HEK293T (cell line): ENCODE measurements at places on chromosomes 13 and 19.

- DNase-seq, result peak; percentile 7
Measured at GRCh38 chr13:112213467-112214255, 146.7 kb downstream of the SOX1 start.

GRCh38 chr19:39543477-39543857 is 3.5 kb upstream of the EID2 start:
- no peak for DNase-seq

- no peak for DNase-seq
Measured at GRCh38 chr13:113783200-113783881, 24.3 kb downstream of the TMEM255B start.

- DNase-seq, result peak; percentile 44
Measured at GRCh38 chr19:4575267-4576015, 16.0 kb upstream of the SEMA6B start.

DNA sequence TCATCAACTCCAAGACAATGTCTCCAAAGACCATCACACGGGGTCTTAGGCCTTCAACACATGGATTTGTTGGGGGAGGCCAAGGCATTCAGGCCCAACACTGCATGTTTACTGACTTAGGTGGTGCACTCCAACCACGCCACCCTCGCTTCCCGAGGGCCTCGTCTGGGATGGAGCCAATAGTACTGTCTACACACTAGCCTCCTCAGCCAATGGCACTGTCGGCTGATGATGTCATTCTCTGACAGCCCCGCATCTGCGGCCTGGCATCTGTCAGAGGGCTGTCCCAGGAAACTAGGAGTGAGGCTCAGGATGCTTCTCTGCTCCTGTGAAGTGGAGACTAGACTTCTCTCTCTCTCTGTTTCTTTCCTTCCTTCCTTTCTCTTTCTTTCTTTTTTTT is 96.6 kb downstream of the TEX26 start:
- no peak for DNase-seq

DNA sequence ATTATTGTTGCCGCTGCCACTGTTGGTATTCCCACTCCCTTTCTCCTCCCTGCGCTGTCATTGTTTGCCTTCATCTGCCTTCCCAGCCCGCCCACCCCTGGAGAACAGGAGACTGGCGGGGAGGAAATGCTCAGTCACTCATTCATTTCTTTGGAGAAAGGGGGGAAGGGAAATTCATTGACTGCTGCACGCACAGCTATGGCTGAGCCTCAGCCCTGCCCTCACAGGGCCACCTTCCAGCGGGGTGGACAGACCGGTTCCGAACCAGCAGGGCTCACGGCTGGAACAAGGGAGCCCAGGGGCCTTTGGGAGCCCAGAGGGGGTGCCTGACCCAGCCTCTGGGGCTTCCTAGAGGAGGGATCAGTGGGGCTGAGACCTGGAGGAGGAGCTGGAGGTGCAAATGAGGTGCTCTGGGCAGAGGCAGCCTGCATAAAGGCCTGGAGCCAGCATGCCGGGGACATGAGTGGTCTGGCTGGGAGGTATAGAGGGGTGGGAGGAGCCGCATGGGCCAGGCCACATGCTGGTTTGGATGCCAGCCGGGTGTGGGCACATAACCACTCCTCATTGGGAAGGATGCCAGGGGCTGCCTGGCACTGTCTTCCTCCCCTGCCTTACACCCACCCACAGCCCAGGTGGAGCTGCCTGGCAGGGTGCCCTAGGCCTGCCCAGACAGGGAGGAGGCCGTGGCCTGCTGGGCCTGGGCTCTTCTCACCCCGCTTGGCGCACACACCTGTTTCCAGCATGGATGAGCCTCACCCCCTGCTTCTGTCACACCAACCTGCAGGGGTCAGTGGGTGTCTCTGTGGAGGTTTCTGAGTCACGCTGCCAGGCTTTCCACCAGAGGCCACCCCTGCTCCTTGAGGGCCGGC is 26.8 kb downstream of the PPP5C start:
- DNase-seq, result no peak

DNA sequence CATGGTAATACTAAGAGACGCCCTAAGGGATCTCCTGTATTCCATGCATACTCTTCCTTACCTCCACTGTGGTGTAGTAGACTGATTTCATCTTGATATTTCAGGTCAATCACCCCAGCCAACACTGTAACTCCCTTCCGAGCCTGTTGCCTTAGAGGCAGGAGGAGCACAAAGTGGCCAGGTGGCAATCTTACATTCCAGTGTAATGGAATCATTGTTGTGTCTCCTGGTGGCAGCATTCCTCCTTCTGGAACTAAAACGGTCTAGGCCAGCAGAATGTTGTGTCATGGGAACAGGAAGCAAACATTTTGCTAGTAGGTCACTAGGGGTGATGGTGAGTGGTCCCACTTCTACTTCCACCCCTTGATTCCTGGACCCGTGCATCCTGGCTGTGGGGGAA is 405.7 kb upstream of the SLC10A2 start:
- DNase-seq, result no peak

GRCh38 chr13:113596321-113597200 is 12.0 kb downstream of the TFDP1 start:
- no peak for DNase-seq

DNA sequence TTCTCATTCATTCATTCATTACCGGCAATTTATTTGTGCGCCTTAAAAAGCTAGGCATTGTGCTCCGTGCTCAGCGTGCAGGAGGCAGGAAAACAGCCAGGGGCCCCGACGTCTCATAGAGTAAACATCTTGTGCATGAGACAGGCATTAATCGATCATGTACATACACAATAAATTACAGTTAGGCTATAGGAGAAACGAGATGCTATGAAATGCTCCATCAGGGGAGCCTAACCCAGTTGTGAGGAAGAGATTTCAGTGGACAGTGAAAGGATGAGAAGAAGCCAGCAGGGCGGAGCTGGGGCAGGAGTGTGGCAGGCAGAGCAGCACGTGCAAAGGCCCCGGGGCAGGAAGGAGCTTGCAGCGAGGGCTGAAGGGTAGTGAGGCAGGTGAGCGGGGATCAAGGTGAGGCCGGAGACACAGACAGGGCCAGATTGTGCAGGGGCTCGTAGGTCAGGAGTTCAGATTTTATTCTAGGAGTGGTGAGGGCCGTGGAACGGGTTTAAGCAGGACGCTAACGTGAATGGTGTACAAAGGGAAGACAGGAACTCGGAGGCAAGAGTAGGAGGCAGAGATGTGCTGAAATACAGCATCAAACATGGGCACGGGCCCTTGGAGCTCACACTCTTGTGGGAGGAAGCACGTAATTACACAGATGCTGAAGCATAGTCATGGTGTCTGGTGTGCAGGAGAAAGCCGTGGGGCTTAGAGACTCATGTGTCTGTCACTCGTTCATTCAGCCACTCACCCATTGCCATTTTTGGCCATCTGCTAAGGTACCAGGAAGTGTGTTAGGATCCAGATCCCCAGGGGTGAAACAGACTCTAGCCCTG is 7.8 kb upstream of the CACNG6 start:
- no peak for DNase-seq

DNA sequence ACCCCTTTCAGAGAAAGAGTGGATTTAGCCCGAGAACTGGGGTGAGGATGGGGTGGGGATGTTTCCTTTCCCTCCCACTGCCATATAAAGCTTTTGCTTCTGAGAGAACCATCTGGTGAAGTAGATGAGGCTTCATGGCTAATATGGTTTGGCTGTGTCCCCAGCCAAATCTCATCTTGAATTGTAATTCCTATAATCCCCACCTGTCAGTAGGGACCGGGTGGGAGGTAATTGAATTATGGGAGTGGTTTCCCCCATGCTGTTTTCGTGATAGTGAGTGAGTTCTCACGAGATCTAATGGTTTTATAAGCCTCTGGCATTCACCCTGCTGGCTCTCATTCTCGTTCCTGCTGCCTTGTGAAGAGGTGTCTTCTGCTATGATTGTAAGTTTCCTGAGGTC is 270.9 kb downstream of the LMO7 start:
- no peak for DNase-seq

DNA sequence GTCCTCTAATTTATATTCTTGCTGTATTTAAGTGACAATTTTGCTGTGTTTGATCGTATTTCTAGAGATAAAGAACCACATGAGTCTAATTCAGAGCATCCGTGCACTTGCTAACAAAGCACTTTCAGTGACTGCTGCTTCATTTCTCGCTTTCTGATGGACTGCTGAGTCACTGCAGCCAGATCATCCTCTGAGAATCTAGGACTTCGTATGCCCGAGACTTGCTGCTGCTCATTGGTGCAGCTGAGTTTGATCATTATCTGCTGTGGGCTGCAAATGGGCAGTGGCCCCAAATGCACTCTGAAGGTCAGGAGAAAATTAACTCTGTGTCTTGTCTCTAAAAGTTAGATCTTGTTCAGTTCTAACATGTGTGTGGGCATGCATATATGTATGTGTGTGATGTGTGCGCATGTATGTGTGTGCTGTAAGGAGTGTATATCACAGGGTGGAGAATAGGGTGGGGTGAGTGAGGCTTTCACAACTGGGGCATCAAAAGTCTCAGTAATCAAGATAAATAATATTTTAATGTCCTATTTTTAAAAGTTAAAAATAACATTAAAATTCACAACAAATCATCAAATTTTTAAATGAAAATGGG is 342.6 kb downstream of the MTUS2 start:
- no peak for DNase-seq

- no peak for DNase-seq
Measured at GRCh38 chr19:41328157-41328841, 18.3 kb downstream of the CCDC97 start.

DNA sequence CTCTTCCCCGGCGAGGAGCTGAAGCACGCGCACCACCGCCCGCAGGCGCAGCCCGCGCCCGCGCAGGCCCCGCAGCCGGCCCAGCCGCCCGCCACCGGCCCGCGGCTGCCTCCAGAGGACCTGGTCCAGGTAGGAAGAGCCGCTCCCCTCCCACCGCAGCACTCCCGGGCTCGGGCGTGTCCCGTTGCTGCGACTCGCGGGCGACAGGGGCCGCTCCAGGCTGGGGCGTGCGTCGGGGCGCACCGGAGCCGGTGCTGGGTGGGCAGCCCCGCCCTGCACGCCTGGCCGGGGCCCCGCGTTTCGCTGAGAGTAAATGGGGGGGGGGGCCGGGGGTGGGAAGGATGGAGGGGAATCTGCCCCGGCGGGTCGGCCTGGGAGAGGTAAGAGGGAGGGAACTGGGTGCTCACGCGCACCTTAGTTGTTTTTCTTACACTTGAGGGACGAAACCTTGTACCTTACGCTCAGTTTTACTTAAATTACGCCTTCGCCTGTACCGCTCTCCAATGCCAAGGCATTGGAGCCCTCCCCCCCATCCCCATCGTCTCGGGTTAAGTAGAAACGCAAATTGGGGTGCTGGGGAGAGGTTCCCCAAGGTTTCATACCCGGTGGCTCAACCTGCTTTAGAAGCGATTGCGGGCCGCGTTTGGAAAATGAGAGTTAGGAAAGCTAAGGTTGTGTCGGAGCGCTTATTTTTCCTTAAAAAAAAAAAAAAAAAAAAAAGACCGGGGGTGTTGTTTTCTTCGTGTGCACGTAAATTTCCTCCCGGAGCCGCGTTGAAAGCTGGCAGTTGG is 850 bp downstream of the KLF5 start:
- peak; percentile 81 for DNase-seq

DNA sequence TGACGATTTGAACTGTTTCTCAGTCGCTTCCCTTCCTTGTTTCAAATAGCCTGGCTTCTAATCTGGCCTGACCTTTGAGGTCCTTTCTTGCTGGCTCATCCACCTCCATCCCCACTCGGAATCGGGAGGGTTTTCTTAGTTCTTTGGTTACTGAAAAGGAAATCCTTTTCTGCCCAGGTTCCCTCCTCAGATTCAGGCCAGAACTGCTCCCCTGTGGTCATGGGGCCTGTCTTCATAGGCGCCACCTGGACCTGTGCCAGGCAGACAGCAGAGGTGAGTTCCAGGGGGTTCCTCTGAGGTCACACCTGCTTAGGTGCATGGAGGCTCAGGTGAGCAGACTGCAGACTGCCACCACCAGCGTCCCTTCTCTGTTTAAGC is 62.4 kb downstream of the AKAP11 start:
- DNase-seq, result no peak

DNA sequence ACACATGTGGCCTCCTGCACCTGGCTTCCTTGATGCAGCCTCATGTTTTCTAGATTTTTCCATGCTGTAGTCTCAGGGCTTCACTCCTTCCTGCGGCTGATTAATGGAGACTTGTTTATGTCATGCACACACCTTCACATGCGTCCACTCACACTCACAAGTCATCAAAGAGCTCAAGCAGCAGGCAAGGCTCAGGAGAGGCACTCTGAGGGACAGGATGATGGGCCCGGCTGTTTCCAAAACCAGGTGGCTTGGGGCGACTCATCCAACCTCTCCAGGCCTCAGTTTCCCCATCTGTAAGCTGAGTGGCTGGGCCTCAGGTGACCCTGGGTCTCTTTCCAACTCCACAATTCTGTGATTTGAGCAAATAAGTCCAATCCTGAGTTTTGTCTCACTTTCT is 36.9 kb downstream of the RASA3 start:
- DNase-seq, result no peak

DNA sequence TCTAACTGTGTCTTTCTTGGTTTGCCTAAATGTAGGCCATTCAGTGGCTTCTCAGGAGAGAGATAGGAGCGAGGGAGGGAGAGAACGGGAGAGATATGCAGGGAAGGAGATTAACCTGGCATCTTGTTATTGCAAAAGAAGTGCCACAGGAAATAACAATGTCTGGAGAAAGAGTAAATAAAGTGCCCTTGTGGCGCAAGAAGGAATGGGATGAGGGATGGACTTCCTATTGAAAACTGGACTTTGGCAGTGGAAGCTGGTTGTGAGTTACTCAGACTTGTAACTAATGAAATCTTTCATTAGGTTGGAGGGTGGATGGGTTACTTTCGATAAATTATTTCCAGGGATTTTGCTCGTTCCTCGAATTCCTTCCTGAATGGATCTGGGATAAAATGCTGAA is 136.1 kb downstream of the LACC1 start:
- no peak for DNase-seq

DNA sequence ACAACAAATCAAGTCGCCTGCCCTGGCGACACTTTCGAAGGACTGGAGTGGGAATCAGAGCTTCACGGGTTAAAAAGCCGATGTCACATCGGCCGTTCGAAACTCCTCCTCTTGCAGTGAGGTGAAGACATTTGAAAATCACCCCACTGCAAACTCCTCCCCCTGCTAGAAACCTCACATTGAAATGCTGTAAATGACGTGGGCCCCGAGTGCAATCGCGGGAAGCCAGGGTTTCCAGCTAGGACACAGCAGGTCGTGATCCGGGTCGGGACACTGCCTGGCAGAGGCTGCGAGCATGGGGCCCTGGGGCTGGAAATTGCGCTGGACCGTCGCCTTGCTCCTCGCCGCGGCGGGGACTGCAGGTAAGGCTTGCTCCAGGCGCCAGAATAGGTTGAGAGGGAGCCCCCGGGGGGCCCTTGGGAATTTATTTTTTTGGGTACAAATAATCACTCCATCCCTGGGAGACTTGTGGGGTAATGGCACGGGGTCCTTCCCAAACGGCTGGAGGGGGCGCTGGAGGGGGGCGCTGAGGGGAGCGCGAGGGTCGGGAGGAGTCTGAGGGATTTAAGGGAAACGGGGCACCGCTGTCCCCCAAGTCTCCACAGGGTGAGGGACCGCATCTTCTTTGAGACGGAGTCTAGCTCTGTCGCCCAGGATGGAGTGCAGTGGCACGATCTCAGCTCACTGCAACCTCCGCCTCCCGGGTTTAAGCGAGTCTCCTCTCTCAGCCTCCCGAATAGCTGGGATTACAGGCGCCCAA is at the start of gene LDLR:
Gene LDLR (plus strand): TSS at position 210 of the 760 bp plus-strand sequence. CDS start 86 bp downstream, at position 296.
- peak; percentile 80 for DNase-seq
